ENCODE measurements at places on chromosomes 7 and 10.

DNA sequence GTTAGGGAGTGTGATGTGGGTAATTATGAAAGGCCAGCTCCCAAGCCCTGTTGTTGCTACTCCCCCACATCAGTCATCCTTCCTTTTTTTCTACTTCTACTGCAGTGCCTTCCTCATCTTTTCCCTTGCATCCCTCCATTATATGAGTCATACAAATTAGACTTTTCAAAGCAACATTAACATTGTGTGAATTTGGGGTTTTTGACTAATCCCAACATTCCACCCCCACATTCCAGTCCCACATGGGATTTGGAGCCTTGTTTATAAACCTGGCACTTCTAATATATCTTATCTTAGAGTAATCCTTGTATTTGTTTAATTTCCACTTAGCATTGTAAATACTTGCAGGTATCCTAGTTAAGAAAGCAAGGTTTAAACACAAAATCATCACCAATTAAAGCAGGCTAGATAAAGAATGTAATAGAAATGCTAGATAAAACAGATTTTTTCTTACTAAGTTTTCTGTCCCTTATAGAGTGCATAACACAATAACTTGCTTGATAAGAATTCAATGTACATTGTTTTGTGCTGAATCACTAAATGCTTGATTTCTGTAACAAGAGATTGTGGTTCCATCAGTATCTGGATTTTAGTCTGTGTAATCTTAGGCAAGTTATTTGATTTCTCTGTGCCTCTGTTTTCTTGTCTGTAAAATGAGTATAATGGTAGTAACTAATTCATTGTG, 165.8 kb downstream of the CFTR start:
- no peak for DNase-seq

DNA sequence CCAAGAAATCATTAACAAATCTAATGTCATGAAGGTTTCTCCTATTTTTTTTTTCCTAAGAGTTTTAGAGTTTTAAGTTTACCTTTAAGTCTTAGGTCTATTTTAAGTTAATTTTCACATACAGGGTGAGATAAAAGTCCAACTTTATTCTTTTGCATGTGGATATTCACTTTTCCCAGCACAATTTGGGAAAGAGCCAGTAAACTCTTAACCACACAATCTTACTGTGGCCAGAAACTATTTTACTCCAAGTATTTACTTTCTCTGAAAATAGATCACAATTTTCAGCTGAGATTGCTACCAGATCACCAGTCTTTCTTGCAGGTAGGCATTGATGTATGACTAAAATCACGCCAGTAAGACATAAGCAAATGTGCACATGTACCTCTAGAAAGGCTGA, 728.5 kb downstream of the TNS3 start:
- DNase-seq = no peak

DNA sequence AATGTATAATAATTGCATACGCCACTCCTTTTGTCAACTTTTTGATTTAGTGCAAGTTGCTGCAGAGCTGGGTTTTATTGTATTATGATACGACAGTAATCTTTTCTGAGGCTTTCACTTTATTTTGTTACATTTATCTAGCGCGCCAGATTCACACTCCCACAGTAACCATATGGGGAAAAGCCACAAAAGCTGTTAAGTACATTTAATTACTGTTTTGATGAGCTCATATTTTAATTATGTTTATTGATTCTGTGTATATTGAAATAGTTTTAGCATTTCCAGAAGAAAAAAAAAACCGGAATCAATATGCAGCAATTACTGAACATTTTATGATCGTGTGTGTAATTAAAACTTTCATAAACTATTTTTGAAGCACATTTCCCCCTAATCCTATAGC, 118.5 kb downstream of the RAB11FIP2 start:
- no peak for DNase-seq

DNA sequence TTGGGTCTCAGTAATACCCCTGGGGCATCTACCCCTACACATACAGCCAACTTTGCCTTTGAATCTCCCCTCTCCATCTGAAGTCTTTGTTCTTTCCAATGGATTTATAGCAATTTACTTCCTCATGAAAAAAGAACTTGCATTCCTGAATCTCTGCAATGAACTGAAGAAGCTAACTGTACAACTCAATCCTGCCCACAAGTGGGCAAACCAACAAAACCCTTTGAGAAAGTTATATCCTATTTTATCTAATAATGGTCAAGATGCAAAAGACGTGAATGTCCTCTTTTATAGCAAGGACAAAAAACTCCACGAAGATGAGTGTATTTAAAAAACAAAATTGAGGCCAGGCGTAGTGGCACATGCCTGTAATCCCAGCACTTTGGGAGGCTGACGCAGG, 991.3 kb downstream of the LRMDA start:
- no peak for DNase-seq

DNA sequence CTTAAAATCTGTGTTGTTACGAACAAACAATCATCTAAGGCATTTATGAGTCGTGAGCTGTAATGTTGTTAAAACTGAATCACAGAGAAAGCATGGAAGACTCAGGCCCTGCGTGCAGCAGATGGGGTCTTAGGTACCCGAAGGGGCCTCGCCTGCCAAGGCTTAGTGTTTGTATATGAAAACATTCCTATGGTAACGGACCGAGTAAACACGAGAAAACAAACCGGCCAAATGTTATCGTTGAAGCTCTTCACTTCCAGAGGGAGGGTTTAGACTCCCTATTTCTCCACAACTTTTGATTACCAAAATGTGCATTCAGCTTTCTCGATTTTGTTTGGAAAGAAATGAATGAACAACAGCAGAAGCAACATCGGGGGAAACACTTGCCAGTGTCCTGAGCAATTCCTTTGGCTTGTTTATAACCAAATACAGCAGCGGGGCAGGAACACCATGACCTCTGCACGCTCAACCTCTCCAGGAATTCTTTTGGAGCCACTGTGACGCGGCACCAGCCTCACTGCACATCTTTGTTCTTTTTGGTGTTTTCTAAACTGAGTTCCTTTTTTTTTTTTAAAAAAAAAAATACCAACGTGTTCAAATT, 121.6 kb upstream of the KLF6 start:
- DNase-seq = no peak

DNA sequence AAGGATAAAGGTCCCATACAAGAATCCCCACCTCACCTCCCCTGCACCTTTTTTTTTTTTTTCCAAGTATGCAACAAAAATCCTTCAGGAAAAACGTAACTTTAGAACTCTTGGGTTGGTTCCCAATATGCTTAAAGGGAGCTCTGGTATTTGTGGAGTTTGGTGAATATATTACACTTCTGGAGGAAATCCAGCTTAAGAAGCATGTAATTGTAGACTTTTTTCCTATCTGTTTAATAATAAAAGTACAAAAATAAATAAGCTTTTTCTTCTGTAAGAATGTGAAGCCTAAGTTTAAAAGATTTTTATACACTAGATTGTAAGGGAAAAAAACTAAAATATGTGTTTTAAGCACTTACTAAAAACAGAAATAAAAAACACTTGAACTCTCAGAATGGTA, 102.3 kb downstream of the SORBS1 start:
- no peak for DNase-seq

- no peak for DNase-seq
Observed at GRCh38 chr10:11207560-11207844, 189.8 kb downstream of the CELF2 start.

GRCh38 chr10:119428789-119429188, 113.7 kb downstream of the RGS10 start:
- no peak for DNase-seq

DNA sequence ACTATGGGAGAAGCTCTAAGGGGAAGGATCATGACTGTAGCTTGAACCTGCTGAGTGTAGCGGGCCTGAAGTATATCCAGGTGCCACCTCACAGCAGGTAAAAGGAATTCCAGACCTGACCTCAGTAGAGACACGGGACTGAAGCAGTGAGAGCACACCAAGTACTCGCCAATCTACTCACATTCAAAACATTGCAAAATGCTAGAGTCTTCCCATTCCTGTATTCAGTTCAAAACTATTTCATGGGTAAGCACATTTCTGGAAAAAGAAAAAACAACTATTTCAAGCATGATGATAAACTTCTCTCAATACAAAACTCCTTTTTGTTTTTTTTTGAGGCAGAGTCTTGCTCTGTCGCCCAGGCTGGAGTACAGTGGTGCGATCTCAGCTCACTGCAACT, 121.9 kb upstream of the AUTS2 start:
- DNase-seq = no peak
